ENCODE measurements at places on chromosomes 3 and 15. TPM values are rescaled to one million over a fixed set of nuclear protein-coding genes. Genes with fewer than 3 reads are reported as not detected.

The PLA2G4E gene
- not detected for total RNA-seq

- H3K27me3 ChIP-seq = no peaks in the 10 kb centered on the region
- no peak overlapping the region for H3K27ac ChIP-seq
- H3K4me3 ChIP-seq = no peak overlapping the region
- peaks cover 15% of the 10 kb centered on the region for H3K4me1 ChIP-seq
- H3K36me3 ChIP-seq = no peaks in the 10 kb centered on the region
Observed at GRCh38 chr3:138861798-138862197, 27.1 kb upstream of the PIK3CB start.

GRCh38 chr3:49868862-49869466 is 742 bp downstream of the CAMKV start:
- H3K4me1 ChIP-seq = no peaks in the 10 kb centered on the region
- H3K27ac ChIP-seq = no peak overlapping the region
- H3K27me3 ChIP-seq = peaks cover 77% of the 10 kb centered on the region
- no peak for DNase-seq

DNA sequence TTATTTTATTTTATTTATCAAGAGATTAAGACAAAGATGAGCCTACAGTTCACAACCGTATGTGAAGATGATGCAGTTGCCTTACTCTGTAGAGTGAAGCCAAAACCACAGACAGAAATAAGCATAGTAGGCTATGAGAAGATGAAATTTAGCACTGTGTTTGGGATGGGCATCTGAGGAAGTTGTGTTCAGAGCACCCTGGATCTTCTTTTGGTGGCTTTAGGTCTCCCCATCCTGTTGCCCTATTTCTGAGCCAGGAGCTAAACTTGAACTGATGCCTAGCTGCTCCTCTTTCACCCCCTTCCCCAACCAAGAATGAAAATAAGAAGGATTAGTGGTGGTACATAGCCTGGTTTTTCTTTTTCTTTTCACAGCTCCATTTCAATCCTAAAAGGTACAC is 328.1 kb upstream of the TBL1XR1 start:
- no peak overlapping the region for H3K27ac ChIP-seq
- no peak for DNase-seq
- peaks cover 9% of the 10 kb centered on the region for H3K4me1 ChIP-seq
- H3K27me3 ChIP-seq = no peaks in the 10 kb centered on the region
- H3K36me3 ChIP-seq = no peaks in the 10 kb centered on the region
